H9 (cell line): ENCODE measurements at places on chromosomes 6 and 20. TPM values are rescaled to one million over a fixed set of nuclear protein-coding genes. Genes with fewer than 3 reads are reported as not detected.

- peak; percentile 82 for DNase-seq
These were observed 321.5 kb upstream of the JARID2 start for GRCh38 chr6:14924126-14925024.

GRCh38 chr20:19628570-19629134 lies 129.4 kb upstream of the RIN2 start:
- peak; percentile 80 for DNase-seq

DNA sequence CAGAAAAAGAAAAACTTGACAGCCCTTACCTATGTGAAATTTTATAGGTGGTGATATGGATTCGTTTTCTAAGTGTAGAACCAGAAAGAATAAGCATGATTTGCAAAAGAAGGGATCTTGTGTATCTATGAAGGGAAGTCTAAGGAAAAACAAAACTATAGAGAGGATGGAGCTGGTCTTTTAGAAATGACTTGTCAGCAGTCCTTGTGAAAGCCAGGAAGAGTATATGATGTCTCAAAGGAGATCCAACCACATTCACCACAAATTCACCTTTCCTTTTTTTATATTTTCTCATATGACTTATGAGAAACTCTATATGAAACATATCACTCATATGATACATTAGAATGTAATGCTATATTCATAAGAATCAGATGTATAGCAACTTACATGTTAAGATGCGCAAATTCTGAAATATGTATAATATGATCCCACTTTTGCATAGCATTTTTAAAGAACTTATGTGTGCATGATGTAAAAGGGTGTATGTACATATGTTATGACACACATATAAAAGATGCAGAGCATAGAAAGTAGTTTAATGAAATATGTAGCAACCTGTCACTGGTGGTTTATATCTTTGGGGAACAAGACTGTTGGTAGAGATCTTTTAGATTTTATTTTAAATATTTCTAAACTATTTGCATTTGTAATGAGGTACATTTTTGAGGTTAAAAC lies 91.9 kb upstream of the NUP153 start:
- no peak for DNase-seq

- no peak for DNase-seq
These were observed 23.4 kb downstream of the MEP1A start for GRCh38 chr6:46816626-46817025.

DNA sequence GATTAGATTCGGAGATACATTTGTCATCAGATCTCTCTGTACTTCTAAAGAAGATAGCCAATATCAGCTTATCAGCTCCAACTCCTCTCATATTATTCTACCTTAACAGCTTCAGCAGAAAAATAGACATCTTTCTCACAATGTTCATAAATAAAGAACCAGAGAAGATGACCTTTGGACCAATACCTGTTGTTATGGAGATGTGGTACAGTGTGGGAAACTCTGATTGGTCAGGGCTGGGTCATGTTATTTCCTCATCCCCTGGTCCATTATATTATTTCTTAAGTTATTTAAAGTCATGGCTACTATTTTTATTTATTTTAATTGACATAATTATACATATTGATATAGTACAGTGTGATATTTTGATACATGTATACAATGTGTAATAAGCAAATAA lies 35.9 kb upstream of the POLR1H start:
- DNase-seq = no peak

- DNase-seq = no peak
These were observed 394 bp downstream of the YIPF3 start for GRCh38 chr6:43516367-43516696.

DNA sequence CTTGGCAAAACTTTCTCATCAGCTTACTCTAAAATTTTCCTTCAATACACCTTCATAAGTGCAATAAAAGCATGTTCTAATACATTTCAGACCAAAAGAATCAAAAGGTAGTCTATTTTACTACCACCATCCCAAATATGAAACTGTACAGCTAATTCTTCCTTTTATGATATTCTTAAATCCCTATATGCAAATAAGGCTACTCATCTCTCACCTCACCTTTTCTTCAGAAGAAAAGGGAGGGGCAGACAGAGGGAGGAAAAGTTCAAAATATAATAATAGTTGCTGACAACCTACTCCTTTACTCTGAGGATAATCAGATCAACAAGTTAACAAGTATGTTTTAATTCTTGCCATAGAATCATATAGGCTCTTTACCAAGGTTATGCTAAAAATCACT lies 7.4 kb downstream of the C6orf120 start:
- no peak for DNase-seq

DNA sequence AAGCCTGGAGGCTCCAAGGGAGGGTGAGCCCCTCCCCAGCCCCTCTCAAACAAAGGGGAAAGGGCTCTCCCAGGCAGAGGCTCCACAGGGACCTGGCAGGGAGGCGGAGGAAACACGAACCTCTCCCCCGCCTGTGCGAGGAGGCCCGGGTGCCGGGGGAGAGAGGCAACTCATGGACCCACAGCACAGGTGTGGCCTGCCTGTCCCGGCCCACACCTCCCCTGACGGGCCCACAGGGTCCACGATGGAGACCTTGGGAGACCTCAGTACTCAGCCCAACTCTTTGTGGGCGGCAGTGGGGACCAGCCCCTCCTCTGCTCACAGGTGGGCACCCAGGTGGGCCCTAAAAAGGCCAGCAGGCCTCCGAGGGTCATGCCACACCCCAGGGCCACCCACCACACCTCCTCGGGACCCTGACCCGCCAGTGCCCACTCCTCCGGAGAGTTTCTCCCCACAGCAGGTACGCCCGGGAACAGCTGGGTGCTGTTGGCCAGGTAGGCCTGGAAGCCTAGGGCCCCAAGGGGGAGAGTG lies 12.2 kb downstream of the LAMA5 start:
- no peak for DNase-seq

GRCh38 chr6:73353636-73354593 lies at the start of gene DPPA5:
Gene DPPA5 (minus strand): TSS chr6:73354276. CDS start chr6:73354225, 51 bp downstream.
- peak; percentile 35 for DNase-seq

GRCh38 chr6:29593199-29593855 lies 8.4 kb downstream of the OR2H2 start:
- no peak for DNase-seq

DNA sequence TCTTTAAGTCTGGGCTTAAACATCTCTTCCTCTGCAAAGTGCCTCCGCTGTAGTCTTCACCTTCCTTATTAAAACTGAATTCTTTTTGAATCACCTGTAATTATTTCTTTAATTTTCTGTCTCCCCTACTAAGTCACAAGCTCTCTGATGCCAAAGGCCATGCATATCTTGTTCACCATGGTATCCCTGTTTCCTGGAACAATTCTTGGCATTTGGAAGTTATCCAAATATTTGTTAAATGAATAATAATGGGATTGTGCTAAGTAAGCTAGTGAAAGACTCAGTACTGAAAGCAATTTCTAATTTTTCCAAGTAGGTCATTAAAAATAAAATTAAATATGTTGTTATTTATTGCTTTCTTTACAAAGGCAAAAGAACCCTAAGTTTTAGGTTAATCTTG lies 12.2 kb downstream of the SNAP91 start:
- DNase-seq = no peak

DNA sequence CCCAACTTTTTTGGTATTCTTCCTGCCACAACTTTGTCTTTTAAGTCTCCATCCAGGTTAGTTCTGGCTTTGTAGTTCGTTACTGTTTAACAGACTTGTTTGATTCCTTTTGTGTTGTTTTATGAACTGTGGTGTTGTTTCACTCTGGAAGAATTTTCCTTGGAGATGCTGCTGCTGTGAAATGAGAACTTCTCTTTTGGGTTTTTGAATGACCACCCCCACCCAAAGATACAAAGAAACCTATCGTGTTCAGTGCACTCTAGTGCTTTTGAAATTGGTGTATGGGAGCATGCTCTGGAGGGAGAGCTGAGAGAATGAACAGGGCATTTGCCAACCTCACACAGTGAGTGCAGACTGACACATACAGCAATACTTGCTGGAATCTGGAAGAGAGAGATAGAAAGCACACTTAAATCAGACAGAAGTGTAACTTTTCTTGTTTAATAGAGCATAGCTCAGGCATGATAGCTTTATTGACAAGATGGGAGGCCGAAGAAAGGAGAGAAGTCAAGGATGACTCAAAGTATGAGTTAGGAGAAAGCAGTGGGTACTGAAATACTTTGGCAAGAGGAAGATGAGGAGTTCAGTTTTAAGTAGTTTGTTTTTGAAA lies 293.1 kb downstream of the SOX4 start:
- DNase-seq = no peak

DNA sequence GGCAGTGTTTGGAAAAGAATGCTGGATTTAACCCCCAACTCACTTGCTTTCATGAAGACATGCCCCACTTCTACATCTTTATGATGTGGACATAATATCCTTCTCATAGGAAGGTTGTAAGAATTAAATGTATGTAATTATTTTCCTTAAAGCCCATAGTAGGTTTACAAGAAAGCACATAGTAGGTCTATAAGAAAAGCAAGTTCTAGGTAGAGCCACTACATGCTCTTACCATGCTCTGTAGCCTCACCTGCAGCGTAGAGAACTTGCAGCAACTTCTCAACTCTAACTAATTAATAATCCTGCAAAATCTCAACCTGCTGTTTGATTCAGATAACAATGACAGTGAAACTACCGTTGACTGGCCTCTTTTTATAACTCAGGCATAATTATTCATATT lies 288.4 kb downstream of the TSHZ2 start:
- no peak for DNase-seq

DNA sequence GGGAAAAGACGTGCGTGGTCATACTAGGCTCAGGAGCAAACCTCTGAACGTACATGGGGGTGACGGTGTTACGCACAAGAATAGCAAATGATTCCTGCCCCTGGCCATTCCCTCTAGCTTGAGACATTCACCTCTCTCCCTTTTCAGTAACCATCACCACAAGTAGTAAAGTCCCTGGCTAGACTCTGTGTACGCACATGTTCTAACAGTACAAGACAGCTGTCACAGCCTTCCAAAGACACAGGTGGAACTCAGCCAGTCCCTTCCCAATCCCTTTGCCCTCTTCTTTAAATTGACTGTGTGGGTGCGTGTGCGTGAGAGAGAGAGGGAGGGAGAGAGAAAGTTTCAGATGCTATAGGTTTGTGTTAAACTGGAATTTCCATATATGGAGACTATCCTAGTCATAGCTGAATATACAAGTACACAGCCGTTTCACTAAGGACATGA lies 67.3 kb downstream of the LY86 start:
- no peak for DNase-seq

DNA sequence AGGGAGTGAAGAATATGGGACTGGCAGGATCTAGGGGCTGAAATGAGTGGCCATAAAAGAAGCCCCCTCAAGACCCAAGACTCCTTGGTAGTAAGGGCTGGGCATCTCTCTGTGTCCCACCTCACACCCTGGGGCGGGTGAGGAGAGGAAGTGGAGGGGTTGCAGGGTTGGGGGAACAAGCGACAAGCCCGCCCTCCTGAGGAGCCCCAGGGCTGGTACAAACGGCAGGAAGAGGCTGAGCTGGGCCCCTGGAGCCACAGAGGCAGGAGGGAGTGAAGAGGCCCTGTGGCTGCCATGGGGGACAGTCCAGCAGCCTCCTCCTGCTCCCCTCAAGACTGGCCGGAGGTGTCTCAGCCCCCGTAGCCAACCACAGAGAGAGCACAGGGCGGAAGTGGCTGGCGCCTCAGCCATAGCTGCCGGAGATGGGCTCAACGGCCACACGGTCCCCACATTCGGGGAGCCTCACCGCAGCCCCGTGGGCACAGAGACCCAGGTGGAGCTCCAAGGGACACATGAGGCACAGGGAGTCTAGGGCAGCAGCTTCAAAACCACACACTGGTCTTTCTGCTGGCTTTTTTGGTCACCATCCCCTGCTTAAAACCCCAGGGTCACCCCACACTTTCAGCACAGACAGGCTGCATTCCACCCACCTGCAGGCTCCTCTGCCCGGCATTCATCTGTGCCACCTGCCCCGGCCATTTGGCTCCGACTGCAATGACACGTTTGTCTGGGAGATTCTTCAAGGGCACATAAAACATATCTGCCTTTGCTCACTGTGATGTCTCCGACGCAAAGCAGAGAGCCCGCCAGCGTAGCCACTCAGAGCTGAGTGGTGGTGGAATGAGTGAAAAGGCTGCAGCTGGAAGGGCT lies 524 bp downstream of the C20orf203 start:
- DNase-seq = no peak

GRCh38 chr6:88111991-88112390 lies 54.2 kb downstream of the CNR1 start:
- no peak for DNase-seq

DNA sequence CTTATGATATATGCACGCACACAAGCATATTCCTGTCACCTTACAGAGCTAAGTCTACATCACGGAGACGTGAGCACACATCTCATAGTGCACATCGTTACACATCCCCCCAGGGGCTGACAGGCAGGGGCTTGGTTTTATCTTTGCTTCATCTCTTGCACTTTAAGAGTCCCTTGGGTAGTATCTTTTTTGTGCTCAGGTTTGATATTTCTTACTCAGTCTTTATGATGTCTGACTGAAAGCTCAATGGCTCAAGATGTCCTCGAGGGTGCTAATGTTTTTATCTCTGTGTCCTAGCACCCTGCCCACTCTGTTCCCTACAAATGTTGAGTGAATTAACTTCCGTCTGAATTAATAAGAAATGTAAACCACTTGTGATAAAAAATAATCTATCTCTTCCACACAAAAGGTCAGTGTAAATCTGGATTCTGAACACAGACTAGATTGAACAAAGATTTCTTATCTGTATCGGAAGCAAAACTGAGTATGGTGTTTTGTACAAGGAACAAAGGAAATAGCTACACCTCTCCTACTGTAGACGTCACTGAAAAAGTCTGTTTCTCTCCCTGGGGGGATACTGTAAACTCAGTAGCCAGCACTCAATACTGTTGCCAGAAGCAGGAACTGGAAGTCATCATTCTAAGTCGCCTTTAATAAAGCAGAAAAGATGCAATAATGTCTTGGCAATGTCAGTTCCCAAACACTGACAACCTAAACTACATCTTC lies 195.1 kb downstream of the PRKN start:
- no peak for DNase-seq

- DNase-seq = no peak
These were observed 36.9 kb upstream of the SYNCRIP start for GRCh38 chr6:85679445-85680123.

DNA sequence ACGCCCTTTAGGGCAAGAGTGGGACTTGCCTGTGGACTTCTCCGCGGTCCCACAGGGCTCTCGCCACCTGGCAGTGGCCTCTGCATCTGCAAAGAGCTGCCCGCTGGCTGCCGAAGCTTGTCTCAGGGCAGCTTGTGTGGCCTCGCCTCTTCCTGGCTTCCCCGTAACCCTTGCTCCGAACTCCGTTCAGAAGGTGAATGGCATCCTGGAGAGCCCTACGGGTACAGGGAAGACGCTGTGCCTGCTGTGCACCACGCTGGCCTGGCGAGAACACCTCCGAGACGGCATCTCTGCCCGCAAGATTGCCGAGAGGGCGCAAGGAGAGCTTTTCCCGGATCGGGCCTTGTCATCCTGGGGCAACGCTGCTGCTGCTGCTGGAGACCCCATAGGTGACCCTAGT lies 3.0 kb downstream of the RTEL1 start:
- DNase-seq = no peak

The IL20RA gene
- 0.55 and 0.74 TPM in 2 replicates for total RNA-seq

The MYLK2 gene
- total RNA-seq = 0.57 and 0.74 TPM in 2 replicates

The HUS1B gene
- 0.96 and 1.2 TPM in 2 replicates for total RNA-seq

The KIAA1755 gene
- 0.17 and 0.18 TPM in 2 replicates for total RNA-seq

The MCHR2 gene
- total RNA-seq = not detected in 2 replicates

The TBXT gene
- 0.31 and 0.48 TPM in 2 replicates for total RNA-seq
